Heart right ventricle (tissue), 16 donors: ENCODE measurements at places on chromosomes 5 and 9. TPM values are rescaled to one million over a fixed set of nuclear protein-coding genes. Genes with fewer than 3 reads are reported as not detected.

DNA sequence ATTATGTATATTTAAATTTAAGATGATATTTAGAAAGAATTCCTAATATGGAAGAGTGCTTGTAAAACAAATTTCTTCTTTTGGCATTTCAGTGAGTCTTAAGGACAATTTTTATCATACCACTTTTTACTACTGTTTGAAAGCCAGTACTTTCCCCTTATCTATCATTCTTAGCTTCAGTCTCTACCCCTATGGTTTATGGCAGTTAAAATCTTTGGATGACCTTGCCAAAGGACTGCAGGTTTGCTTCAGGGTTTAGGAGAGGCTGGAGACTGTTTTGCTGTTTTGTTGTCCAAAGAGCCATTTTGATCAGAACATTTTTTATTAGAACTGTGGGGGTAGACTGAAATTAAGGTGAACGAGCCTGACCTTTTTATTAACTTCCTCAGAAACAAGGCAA lies 30.8 kb downstream of the SLC38A9 start:
- no peak for DNase-seq

- DNase-seq, result no peak
Observed at GRCh38 chr5:52069997-52070396, 686.7 kb downstream of the ISL1 start.

DNA sequence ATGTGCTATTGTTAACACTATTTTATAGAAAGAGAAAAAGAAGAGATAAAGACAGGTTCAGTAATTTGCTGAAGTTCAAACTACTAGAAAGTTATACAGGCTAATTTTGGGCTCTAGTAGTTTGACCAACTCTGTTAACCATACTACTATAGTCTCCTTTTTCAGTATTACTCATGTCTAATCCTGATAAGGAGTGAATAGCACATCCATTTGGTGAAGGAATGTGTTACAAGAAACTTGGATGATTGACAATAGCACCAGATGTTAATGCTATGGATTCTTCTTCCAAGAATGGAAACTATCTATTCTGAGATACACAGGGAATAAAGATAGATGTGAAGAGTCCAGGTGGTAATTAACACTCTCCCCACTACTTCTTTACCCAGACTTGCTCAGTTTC lies 677.3 kb downstream of the PRELID2 start:
- DNase-seq, result no peak

DNA sequence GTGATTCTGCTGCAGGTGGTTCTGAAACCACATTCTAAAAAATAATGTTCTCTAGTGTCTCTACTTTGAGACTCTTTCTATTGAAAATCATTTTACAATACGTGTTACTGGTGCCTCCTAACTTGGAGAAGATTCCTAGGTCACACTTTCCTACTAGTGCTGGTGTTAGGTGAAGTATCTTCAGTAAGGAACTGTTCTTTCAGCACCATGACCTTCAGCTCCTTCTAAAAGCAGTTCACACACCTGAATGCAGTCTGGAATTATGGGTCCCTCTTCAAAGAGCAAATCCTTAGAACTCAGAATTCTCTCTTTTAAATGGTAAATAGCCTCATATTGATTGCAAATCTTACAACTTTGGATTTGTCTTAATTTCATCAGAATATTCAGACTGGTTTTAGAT lies 10.6 kb upstream of the DPYSL3 start:
- DNase-seq, result no peak

- no peak for DNase-seq
Observed at GRCh38 chr5:13930541-13931171, 13.8 kb downstream of the DNAH5 start.

DNA sequence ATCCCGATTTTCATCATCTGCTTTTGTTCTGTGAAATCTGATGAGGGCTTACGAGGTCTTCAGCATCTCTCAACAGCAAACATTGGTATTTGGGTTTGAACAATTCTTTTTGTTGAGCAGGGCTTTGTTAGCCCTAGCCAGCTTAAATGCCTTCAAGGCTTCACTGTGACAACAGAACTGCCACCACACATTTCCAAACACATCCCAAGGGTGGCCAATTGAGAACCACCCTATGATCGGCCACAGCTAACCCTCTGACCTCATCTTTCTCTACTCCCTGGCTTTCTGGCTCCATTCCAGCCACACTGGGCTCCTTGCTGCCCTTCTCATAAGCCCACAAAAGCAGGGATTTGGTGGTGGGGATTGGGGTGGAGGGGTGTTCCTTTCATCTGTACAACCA lies 17.6 kb downstream of the MTX3 start:
- no peak for DNase-seq

DNA sequence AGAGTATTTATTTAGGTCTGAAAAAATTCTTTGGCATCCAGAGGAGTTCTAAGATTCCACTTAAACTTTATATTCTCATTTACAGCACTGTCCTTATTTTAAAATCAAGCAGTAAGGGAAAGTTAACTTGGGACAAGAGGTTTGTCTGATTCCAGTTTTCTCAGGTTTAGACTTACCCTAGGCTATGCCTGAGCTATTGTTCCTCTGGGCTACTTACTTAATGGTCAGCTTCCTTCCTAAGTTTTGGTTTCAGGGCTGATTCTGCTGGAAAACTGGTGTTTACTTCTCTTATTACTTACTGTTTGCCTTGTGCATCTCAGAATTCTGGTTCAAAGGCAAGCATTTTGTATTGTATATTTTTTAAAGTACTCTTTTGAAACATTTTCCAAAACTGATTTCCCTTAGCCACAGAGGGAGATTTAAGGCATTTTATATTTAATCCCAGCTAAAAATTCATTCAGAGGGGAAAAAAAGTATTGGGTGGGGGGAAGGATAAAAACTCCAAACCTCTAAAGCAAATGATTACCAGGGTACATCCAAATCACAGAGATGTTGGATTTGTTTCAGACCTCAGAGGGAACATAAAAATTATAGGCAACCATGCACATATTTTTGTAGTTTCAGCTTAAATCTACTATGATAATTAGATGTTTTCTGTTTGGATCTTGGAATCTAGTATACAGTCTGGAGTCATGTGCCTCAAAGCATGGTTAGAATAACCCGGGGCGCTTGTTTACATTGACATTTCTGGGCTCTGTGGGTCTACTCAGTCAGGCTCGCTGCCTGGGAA lies 290.0 kb downstream of the ARHGAP26 start:
- DNase-seq, result no peak

GRCh38 chr5:54115735-54116403 lies 194.5 kb downstream of the ARL15 start:
- DNase-seq, result no peak

GRCh38 chr5:149682532-149683075 lies 47.5 kb upstream of the PPARGC1B start:
- no peak for DNase-seq

DNA sequence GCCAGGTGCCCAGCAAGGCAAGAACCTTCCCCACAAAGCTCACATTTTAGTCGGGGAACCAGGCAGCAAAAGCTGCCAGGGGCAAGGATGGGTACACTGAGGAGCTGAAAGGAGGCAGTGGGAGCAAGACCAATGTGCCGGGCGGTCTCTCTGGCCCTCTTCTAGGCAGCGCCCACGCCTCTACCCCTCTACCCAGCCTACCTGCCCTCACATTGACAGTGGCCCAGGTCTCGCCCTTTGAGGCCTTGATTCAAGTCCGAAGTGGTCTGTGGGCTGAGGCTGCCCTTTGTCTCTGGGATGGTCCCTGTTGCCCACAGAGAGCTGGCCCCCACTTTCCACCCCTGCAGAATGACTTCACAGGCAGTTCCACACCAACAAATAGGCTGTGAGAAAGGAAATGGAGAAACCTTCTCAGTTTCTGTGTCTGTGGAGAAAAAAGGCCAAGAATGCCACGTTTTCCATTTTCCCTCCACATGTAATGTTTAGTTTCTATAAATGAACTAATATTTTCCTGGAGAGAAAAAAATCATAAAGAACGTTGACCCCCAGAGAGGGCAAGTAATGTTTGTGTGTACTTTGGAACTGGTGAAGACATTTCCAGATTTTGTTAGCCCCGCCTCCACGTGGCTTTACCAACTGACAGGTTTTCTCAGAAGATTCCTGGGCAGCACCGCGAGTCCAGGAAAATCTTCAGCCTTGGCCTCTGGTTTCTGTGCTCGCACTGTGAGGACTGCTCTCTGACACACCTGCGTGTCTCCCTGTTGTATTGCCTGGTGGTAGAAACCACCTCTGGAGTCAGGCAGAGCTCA lies 57.4 kb upstream of the ANGPTL2 start:
- no peak for DNase-seq

- no peak for DNase-seq
Observed at GRCh38 chr5:115374057-115374775, 77.8 kb upstream of the CCDC112 start.

DNA sequence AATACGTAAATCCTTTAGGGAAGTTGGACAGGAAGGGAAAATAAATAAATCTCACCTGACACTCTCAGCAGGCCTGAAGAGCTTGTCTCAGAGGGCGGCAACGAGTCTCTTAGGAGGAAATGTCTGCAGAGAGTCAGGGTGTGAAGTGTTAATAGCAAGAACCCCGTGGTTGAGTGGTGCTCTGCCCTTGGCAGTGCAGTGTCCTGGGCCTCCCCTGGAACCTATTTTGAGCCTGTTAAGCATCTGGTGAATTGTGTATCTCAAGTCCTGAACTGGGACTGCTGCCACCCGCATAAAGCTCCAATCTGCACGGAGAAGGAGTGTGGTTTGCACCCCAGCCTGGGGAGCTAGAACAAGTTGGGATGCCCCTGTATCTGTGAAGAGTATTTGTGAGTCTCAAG lies 211.8 kb downstream of the GOLPH3 start:
- DNase-seq, result peak; percentile 54

- no peak for DNase-seq
Observed at GRCh38 chr9:134181648-134182034, 17.3 kb upstream of the RNU6ATAC start.

- peak; percentile 30 for DNase-seq
Observed at GRCh38 chr5:36607114-36607571, 737 bp downstream of the SLC1A3 start.

- no peak for DNase-seq
Observed at GRCh38 chr9:37566716-37567115, 9.5 kb downstream of the FBXO10 start.

GRCh38 chr5:773517-774264 lies 10.8 kb downstream of the ZDHHC11B start:
- no peak for DNase-seq

- DNase-seq, result no peak
Observed at GRCh38 chr5:117982691-117983090, 1005.7 kb downstream of the DTWD2 start.

DNA sequence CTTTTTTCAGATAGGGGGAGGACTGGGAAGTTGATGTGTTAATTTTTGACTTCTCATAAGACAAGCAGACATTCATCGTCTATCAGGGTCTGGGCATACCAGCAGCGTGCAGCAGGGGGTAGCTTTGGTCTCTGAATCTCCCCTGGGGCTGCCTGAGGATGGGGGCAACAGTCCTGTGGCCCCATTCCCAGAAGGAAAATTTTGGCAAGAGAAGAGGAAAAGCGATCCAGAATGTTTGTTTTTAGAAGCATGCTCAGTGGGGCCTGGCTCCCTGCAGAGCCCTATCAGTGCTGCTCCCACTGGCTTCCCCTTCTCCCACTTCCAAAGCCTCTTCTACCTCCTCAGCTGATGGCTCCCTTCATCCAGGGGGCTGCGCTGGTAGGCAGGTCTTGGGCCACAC lies 194.8 kb upstream of the IL12B start:
- no peak for DNase-seq

DNA sequence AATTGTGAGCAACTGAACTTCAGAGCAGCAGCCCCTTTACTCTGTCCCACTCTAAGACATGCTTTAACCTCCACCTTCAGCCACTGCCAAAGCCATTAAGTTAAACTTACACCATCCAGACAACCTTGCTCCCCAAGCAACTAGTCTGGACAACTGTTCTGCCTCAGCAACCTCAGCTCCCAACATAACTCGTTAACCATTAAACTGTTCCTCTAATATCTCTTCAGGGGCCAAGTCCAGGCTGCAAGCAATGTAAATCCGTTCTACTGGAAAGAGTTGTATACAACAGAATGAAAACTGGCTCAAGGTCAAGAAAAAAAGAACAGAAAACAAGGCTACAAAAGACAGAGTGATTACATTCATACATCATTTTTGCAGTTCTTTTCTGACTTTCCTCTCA lies 131.7 kb upstream of the TARS1 start:
- DNase-seq, result no peak

DNA sequence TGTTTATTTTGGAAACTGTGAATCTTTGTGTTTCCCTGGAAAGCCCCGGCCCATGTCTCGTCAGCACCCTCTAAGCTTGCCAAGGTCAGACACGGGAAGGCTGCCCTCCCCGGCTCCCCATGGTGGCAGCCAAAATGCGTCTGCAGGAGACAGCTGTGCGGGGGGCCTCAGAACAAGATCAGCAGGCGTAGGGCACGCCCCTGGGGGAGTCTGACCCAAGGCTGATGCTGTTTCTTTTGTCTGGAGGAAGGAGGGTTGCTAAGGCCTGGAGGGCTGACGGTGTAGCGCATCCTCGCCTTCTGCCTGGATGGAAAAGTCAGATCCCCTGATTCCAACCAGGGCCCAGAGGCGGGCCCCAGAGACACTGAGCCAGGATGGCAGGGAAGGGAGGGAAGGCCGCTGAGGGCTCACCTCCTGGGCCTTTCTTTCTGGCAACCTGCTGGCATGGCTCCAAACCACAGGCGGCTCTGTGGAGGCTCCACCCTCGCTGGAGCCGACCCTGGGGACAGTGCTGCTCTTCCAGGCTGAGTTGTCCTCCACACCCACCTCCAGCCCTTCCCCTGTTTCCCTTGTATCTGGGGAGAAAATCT lies 57.2 kb downstream of the OLFM1 start:
- no peak for DNase-seq

DNA sequence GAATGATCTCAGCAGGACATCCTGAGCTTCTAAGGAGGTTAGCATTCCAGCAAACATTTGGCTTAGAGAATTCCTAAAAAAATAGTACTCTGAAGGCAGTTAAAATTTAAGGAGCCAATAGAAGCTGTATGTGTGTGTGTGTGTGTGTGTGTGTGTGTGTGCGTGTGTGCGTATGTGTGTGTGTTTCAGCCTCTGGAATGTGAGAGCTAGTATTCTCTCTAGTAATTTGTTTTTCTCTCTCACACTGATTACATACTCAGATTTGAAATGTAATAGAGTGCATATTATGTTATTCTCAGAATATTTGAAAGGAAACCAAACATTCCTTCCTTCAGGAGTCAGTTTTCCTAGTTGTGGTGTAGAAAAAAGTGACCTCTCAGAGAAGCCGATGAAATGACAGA lies 279.6 kb downstream of the TMEM38B start:
- no peak for DNase-seq

DNA sequence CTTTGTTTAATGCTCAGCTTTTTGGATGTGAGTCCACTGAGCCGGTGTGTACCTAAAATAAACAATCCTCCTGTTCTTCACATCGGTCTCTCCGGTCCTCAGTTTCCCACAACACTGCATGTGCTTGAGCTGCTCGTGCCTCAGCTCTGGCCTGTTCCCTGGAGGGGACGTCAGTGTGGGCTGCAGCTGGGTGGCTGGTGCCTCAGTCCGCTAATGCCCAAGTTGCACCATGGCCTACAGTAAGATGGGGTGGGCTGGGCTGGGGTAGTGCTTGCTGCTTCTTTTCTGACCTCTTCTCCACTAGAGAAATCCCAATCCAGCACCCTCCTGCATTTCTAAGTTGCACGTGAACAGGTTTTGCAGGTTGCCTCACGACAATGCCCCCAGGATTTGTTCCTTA lies 595 bp upstream of the BTNL9 start:
- DNase-seq, result no peak

GRCh38 chr9:98007251-98007928 lies 24.2 kb downstream of the ANP32B start:
- no peak for DNase-seq

Gene PRDM9
- not detected for polyA plus RNA-seq

Gene PCDHGA9
- polyA plus RNA-seq, result 7.1 TPM

Gene PCDHGB3
- polyA plus RNA-seq, result 0.39 TPM

Gene NTRK2
- 2.3 TPM for polyA plus RNA-seq

Gene NUTM2G
- polyA plus RNA-seq, result not detected

Gene ADAMTS13
- polyA plus RNA-seq, result 1.5 TPM
